ENCODE measurements at places on chromosomes 6 and 20. TPM values are rescaled to one million over a fixed set of nuclear protein-coding genes. Genes with fewer than 3 reads are reported as not detected.

DNA sequence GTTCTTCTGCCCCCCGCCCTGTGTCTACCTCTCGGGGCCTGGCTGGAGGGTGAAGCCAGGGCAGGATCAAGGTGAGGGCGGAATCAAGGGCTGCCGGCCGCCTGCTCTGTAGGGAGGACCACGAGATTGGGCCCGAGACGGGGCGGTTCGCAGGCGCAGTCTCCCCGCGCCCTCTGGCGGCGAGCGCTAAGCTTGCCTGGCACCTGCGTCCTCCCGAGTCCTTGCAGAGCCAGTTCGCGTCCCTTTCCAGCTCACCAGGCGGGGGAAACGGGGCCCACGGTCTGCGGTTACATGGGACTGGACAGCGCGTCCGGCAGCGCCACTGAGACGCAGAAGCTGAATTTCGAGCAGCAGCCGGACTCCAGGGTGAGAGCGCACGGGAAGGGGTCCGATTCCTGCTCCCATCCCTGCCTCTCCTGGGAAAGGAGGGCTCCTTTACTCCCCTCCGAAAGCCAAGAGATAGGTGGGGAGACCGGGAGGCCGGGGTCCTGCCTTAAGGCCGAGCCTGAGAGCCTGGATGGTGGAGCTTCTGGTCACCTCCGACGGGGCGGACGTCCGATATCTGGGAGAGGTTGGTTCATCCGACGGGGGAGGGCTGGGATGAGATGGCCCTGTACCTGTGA is 3.6 kb upstream of the MATN4 start:
- DNase-seq, result peak; percentile 49
- peaks cover 10% of the 10 kb centered on the region for H3K4me1 ChIP-seq
- no peak overlapping the region for H3K4me3 ChIP-seq
- no peak overlapping the region for H3K27ac ChIP-seq
- no peaks in the 10 kb centered on the region for H3K36me3 ChIP-seq

GRCh38 chr6:169106176-169106575 is 147.5 kb downstream of the THBS2 start:
- H3K36me3 ChIP-seq, result no peaks in the 10 kb centered on the region
- no peak overlapping the region for H3K4me3 ChIP-seq

DNA sequence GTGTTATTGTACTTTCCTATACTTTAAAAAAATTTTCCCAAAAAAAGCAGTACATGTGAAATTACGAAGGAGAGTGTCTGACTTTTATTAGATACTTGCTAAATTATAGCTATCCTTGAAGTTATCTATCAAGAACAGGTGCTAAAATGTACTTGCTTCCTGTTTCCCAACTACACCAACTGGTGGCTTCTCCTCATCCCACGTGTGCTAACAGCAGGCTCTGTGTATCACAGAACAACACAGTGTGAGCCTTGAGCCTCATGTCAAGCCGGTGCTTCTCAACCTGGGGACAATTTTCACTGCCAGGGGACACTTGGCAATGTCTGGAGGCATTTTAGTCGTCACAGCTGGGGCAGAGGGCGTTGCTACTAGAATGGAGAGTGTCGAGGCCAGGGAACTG is 36.2 kb upstream of the CDYL start:
- no peaks in the 10 kb centered on the region for H3K4me1 ChIP-seq
- no peaks in the 10 kb centered on the region for H3K27me3 ChIP-seq
- no peaks in the 10 kb centered on the region for H3K36me3 ChIP-seq
- H3K4me3 ChIP-seq, result no peak overlapping the region
- DNase-seq, result no peak

DNA sequence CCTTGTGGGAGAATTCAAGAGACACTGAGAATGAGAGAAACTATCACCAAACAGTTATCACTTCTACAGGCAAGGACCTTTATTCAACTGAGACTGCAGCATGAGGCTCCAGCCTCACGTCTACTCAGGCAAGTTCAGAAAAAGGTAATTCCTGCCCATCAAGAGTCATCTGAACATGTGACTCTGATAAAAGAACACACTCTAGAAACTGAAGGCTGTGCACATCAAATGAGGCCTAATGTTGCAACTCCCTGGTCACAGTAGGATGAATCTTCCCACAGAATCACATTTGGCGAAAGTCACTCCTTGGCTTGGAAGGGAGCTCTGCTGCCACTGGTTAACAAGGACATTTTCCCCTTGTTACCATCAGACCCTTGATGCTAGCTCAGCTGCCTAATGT is 71.2 kb upstream of the EMILIN3 start:
- H3K36me3 ChIP-seq, result peaks cover 3% of the 10 kb centered on the region
- peaks cover 11% of the 10 kb centered on the region for H3K4me1 ChIP-seq
- no peaks in the 10 kb centered on the region for H3K27me3 ChIP-seq
- no peak overlapping the region for H3K4me3 ChIP-seq
- no peak for DNase-seq

GRCh38 chr20:513429-513828 is 30.2 kb downstream of the CSNK2A1 start:
- peaks cover under 1% of the 10 kb centered on the region for H3K36me3 ChIP-seq
- H3K27me3 ChIP-seq, result no peaks in the 10 kb centered on the region
- no peak overlapping the region for H3K27ac ChIP-seq
- no peaks in the 10 kb centered on the region for H3K4me1 ChIP-seq
- no peak for DNase-seq

DNA sequence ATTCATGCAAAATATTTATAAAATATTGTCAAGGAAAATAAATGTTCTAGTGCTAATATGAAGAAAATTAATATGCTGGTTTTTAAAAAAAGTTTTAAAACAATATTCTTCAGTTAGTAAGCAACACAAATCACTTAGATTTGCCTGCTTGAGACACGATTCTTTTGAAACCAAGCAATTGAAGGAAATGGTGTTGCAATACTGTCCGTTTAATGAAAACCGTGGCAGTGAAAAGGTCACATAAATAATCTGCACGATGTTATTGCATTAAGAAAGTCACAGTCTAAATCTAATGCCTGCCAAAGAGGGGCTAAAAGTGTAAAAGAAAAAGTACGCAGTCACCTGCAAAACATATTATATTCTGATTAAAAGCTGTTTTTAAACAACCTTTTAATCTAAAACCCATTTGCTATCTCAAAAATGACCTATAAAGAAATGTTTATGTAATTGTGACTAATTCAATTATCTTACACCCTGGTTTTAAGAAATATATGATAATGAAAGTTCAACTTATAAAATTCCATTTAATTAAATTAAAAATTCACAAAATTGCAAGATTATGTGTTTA is 143.0 kb downstream of the GMDS start:
- no peak overlapping the region for H3K27ac ChIP-seq
- no peak for DNase-seq
- H3K36me3 ChIP-seq, result no peaks in the 10 kb centered on the region
- H3K4me3 ChIP-seq, result no peak overlapping the region

GRCh38 chr6:11536795-11537194 is 754 bp upstream of the TMEM170B start:
- no peaks in the 10 kb centered on the region for H3K4me1 ChIP-seq
- no peaks in the 10 kb centered on the region for H3K36me3 ChIP-seq
- DNase-seq, result no peak
- no peaks in the 10 kb centered on the region for H3K27me3 ChIP-seq
- H3K27ac ChIP-seq, result peak overlapping the region; percentile 75

The MCHR2 gene
- not detected for total RNA-seq

GRCh38 chr6:155791186-155791585 is 335.5 kb upstream of the NOX3 start:
- no peaks in the 10 kb centered on the region for H3K36me3 ChIP-seq
- DNase-seq, result no peak
- H3K27ac ChIP-seq, result no peak overlapping the region
- H3K4me1 ChIP-seq, result no peaks in the 10 kb centered on the region

DNA sequence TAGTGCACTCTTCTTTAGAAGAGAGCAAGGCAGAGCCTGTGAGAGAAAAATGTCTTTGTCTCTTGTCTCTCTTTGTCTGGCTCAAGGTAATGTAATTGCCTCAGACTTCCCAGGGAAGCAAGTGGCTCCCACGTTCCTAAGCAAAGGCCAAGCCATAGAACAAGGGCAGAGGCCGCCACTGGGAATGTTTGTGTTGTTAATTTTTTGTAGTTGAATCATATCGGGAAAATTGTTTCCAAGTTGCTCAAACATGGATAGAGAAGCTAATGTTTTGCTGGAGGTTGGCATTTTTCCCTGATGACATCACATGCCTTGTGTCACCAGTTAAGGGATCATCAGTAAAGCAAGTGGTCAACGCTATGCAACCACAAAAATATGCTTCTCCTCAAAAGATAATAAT is 211.5 kb upstream of the FOXA2 start:
- H3K27ac ChIP-seq, result no peak overlapping the region
- H3K36me3 ChIP-seq, result no peaks in the 10 kb centered on the region
- no peaks in the 10 kb centered on the region for H3K27me3 ChIP-seq
- peaks cover 3% of the 10 kb centered on the region for H3K4me1 ChIP-seq
- H3K4me3 ChIP-seq, result no peak overlapping the region

GRCh38 chr20:56247954-56248782 is at the start of gene MC3R:
Gene MC3R (plus strand): TSS chr20:56248732. CDS start chr20:56248844, 112 bp downstream.
- peak; percentile 67 for DNase-seq
- no peaks in the 10 kb centered on the region for H3K4me1 ChIP-seq
- no peaks in the 10 kb centered on the region for H3K36me3 ChIP-seq
- H3K4me3 ChIP-seq, result no peak within 1 kb of the TSS
- H3K27ac ChIP-seq, result no peak within 1 kb of the TSS
- H3K27me3 ChIP-seq, result peaks cover 78% of the 10 kb centered on the region

The LY6G6C gene
- total RNA-seq, result not detected

DNA sequence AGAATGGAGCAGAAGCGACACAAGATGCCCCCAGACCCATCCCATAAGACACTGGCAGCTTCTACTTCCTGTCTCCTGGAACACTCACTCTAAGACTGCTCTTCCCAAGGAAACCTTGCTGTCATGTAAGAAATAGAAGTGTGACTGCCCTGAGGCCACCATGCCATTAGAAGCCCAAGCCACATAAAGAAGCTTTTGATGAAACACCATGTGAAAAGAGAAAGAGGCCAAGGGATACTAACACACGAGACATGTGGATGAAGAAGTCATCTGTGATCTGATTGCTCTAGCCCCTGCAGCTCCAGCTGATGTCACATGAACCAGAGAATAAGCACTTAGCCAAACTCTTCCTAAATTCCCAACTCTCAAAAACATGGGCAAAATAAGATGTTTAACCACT is 117.9 kb upstream of the PCSK2 start:
- no peaks in the 10 kb centered on the region for H3K36me3 ChIP-seq
- no peak overlapping the region for H3K4me3 ChIP-seq
- DNase-seq, result no peak
- H3K27ac ChIP-seq, result no peak overlapping the region

The RGS17 gene
- total RNA-seq, result 0.18 TPM

DNA sequence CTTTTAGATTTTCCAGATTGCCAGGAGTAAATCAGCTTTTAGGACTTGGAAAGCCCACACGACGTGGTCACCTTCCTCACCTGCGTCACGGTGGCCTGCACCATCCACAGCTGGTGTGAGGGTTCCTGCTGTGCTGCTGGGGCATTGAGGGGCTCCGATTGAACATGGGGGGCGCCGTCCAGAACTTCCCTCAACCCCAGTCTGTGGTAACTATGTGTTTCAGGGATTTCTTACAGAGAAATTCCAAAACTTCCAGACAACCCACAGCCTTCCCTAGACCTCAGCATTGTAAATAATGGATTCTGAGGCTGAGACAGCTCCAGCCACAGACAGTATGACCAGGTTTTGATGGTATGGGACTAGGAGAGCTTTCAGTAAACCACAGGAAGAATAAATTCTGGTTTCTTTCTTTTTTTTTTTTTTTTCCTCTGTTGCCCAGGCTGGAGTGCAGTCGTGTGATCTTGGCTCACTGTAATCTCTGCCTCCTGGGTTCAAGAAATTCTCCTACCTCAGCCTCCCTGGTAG is 46.7 kb upstream of the IRF4 start:
- H3K36me3 ChIP-seq, result no peaks in the 10 kb centered on the region
- H3K27ac ChIP-seq, result no peak overlapping the region
- H3K27me3 ChIP-seq, result no peaks in the 10 kb centered on the region
- peak; percentile 78 for DNase-seq
- H3K4me1 ChIP-seq, result no peaks in the 10 kb centered on the region

The ZKSCAN8 gene
- 14.1 TPM for total RNA-seq

The SLC22A7 gene
- total RNA-seq, result not detected

- no peak overlapping the region for H3K27ac ChIP-seq
- no peaks in the 10 kb centered on the region for H3K36me3 ChIP-seq
- no peak for DNase-seq
- H3K4me3 ChIP-seq, result no peak overlapping the region
- H3K27me3 ChIP-seq, result no peaks in the 10 kb centered on the region
These were observed 235.3 kb downstream of the BTBD3 start for GRCh38 chr20:12152996-12153395.

- no peaks in the 10 kb centered on the region for H3K27me3 ChIP-seq
- H3K36me3 ChIP-seq, result no peaks in the 10 kb centered on the region
- H3K4me1 ChIP-seq, result peaks cover 30% of the 10 kb centered on the region
- no peak for DNase-seq
- H3K4me3 ChIP-seq, result no peak overlapping the region
These were observed 40.1 kb upstream of the LTV1 start for GRCh38 chr6:143802833-143803565.

- peaks cover 8% of the 10 kb centered on the region for H3K4me1 ChIP-seq
- H3K4me3 ChIP-seq, result no peak overlapping the region
- H3K27ac ChIP-seq, result no peak overlapping the region
- no peaks in the 10 kb centered on the region for H3K36me3 ChIP-seq
- no peak for DNase-seq
These were observed 163.7 kb downstream of the CARMIL1 start for GRCh38 chr6:25442898-25443297.

GRCh38 chr6:137489046-137490005 is 4.9 kb downstream of the OLIG3 start:
- no peak for DNase-seq
- H3K4me1 ChIP-seq, result peaks cover 28% of the 10 kb centered on the region
- H3K4me3 ChIP-seq, result no peak overlapping the region
- H3K36me3 ChIP-seq, result no peaks in the 10 kb centered on the region
- H3K27ac ChIP-seq, result no peak overlapping the region
- H3K27me3 ChIP-seq, result peaks cover 98% of the 10 kb centered on the region

DNA sequence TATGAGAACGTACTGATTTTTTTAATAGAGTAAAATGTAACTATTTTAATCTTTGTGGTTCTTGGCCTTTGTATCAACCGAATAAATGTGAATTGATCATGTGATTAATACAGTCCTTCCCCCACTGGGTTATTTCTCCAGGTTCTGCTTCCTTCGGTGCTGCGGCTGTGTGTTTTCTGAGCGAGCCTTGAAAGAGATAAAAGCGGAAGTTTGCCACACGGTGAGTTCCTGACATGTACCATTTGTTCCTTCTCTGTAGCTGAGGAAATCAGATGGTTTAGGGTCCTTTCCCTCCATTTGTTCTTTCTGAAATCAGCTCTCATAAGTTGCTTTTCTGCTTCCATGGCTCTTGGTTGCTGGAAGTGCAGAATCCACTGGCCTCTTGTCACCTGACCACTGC is 15.5 kb downstream of the RTF2 start:
- no peaks in the 10 kb centered on the region for H3K4me1 ChIP-seq
- H3K27me3 ChIP-seq, result no peaks in the 10 kb centered on the region
- no peak overlapping the region for H3K27ac ChIP-seq
- no peak overlapping the region for H3K4me3 ChIP-seq
- H3K36me3 ChIP-seq, result no peaks in the 10 kb centered on the region
- no peak for DNase-seq

The TP53RK gene
- total RNA-seq, result 11.6 TPM

GRCh38 chr6:157034436-157035230 is 257.5 kb downstream of the ARID1B start:
- H3K27ac ChIP-seq, result no peak overlapping the region
- no peaks in the 10 kb centered on the region for H3K36me3 ChIP-seq
- no peak for DNase-seq
- no peak overlapping the region for H3K4me3 ChIP-seq
- no peaks in the 10 kb centered on the region for H3K27me3 ChIP-seq

- H3K27ac ChIP-seq, result no peak overlapping the region
- no peak for DNase-seq
- H3K36me3 ChIP-seq, result no peaks in the 10 kb centered on the region
- no peak overlapping the region for H3K4me3 ChIP-seq
These were observed 4.9 kb downstream of the ARFRP1 start for GRCh38 chr20:63702751-63703470.

All from left lung (tissue), 14 donors.